T-helper 1 cell (primary cell): ENCODE measurements at places on chromosomes 5 and 9.

DNA sequence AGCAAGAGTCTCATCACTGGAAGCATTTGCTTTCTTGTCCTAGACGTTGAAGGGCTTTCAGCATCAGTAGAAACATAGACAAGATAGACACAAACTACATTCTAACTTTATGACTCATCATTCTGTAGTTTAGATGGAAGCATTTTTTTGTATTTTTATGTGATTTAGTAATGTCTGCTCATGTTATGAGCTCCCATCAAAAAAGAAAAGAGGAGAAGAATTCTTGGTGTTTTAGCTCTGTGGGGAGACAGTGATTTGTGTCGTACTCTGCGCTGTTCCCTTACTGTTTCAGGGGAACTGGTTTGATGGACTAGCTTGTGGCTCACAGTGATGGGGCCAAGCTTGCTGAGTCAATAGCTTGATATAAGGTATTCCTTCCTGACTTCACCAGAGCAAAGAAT is 159.2 kb upstream of the WWC1 start:
- DNase-seq: no peak

DNA sequence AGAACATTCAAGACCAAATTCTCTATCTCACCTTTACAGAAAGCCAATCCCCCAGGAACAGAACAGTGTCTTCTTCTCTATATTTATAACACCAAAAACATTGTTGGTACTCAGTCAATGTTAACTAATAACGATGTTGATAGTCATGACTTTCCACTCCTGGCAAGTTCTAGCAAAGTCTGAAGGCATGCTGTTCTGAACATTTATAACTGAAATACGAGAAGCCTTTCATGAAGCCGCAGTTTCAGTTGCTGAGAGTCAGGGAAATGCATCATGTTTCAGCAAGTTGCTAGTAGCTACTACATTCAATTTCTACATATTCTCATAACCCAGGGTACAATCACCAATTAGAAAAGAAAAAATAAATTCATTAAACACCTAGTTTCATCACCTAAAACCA is 301.4 kb downstream of the PDE4D start:
- DNase-seq: no peak

GRCh38 chr5:9621379-9621903 is 8.7 kb downstream of the TAS2R1 start:
- no peak for DNase-seq

DNA sequence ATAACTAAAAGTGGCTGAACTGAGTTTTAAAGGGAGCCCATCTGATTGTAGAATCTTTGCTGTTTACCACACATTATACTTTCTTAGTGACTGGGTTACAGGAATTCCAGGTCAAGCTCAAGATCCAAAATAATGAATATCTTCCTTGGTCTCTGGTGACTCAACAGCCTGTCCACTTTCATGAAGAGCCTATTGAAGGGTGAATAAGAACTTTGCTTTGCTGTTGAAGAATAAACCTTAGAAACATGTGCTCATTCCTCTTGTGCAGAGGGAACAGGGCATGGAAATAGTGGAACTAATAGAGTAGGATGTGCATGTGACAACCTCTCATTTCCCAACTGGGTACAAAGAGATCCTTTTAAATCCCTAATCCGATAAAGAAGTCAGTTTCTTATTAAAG is 21.4 kb downstream of the ALDH1A1 start:
- DNase-seq: no peak

DNA sequence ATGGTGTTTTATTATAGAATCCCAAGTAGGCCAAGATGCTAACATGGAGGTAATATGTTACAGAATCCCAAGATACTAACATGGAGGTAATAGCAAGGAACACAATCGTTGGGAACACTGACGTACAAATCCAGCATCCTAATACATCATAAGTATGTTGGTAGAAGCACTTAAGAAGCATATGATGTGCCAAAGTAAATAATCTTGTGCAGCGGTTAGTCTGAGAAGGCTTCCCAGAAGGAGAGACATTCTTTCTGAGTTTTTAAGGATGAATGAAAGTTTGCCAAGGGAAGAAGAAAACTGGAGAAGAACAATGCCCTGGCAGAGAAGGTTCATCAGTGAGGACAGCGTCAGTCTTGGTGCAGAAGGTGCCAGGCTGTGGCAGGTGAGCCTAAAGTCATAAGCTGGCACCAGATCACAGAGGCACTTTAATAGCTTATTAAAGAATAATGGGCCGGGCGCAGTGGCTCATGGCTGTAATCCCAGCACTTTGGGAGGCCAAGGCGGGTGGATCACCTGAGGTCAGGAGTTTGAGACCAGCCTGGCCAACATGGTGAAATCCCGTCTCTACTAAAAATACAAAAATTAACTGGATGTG is 294.5 kb upstream of the PIK3R1 start:
- no peak for DNase-seq

GRCh38 chr5:142863856-142864255 is 93.7 kb downstream of the ARHGAP26 start:
- no peak for DNase-seq

GRCh38 chr9:79208791-79209396 is 362.9 kb upstream of the TLE4 start:
- DNase-seq: no peak

DNA sequence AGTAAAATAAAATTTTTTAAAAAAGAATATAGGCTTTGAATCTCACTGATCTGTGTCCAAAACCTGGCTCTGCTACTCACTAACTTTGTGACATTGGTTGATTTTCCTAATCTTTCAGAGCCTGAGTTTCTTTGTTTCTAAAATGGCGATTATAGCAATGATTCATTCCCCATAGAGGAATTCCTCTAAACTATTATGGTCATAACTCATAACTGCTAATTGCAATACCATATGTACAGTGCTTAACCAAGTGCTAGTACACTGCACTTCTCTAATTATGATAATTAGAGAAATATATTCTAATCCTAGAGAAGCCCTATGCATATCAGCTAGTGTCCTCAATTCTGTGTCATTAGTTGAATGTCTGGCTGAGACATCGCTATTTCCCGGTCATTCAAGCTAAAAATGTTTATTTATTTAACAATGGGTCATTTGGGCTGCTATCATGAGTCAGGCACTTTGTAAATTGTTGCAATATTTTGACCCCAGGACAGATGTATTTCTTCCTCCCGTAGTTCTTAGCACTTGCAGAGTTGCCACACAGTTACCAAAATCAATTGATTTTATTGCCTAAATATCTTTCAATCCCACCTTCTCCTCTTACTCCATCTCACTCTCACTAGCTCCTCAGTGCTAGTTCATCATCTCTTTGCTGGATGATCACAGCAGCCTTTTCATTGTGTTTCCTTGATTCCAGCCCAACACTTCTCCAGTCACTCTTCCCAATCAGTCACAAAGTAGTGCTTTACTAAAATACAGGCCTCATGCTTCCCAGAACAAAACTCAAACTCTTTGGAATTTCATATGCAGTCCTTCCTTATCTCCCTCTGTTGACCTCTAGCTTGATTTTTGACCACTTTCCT is 200.9 kb upstream of the PAPPA start:
- no peak for DNase-seq

DNA sequence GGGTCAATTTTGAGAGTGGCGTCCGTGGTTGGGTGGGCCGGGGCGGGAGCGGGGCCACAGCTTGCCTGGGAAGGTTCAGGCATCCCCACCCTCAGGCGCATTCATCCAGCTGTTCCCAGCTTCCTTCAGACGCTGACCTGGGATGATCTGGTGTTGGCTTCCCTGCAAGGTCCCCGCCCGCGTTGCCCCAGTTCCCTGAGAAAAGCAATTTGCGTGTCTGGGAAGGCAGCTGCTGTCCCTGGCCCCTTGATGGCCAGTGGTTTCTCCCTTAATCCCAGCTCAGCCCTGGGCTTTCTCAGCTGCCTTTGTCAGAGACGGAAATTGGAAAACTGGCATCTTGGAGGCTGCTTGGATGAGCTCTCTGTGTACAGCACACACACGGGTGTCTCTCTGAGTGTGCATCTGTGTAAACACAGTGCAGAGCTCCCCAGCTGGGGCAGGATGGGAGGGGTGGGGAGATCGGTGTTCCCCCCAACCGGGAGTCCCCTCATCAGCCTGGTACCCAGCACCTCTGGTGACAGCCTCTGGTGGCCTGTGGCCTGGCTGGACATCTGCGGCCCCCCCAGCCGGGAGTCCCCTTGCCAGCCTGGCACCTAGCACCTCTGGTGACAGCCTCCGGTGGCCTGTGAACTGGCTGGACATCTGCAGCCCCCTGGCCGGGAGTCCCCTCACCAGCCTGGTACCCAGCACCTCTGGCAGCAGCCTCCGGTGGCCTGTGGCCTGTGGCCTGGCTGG is 94.0 kb downstream of the COL5A1 start:
- DNase-seq: no peak

DNA sequence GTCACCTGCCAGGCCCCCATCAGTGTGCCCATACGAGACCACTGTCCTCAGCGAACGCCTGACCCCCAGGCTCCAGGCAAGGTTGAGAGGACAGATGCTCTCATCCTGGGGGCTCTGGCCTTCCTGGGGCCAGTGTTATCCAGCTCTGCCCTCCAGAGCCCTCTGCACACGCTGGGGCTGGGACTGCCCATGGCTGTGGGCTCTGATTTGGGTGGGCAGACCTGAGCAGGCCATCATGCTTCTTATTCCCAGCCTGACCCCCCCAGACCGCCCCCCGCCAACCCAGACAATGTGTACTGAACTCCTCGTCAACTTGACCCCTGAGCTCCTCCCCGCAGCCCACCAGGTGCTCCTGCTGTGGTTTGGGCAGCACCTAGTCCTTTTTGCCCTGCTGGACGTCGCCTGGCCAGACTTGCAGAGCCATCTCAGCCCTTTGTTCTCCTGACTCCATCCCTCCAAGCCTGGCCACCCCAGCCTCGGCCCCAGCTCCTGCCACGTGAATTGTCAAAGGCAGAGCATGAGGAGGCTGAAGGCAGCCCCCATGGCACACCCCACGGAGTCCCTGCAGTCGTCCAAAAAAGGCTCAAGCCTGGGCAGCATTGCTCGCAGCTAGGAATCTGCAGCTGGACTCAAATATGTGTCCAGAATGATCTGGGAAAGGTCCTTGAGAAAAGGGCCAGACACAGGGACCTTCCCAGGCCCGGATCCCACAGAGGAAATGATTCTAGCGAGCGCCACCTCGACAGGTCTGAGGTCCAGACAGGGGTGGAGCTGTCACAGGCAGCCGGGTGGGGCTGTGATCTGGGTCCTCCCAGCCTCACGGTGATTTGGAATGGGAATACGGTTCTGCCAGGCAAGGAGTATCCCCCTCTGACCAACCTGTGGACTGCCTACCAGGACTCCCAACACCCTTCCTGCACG is 87.0 kb downstream of the ADAMTS2 start:
- no peak for DNase-seq
